ENCODE measurements at places on chromosomes 1 and 21. TPM values are rescaled to one million over a fixed set of nuclear protein-coding genes. Genes with fewer than 3 reads are reported as not detected.

DNA sequence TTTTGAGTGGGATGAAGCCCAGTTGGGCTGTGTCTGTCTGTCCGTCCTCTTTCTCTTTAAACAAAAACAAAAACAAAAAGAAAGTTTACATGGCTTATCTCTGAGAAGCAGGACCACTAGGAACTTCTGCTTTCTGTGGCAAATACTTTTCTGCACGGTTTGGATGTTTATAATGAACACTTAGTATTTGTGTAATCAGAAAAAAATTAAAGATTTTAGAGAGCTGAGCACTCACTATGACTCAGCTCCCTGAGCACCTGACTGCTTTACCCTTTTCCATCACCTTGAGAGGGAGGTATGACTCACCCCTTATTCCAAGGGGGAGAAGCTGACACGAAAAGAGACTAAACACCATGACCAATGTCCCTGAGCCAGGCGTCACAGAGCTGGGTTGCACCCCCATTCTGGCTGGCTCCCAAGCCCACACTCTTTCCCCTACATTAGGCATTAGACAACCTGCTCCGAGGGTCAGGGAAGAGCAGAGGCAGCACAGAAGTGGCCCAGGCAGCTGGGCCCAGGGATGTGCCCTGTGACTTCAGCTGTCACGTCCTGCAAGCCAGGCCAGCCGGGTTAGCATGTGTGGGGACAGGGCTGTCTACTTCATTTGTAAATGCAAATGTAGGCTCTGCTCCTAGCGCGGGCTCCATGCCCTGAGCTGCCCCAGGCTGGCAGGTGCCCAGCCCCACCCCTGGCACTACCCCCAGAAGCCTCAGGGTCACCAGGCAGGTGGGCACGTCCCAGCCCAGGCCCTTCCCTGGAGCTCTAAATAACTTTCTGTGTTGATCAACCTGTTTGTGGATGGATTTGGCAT is 30.4 kb downstream of the RAP1GAP start:
- no peak for DNase-seq

The CD1B gene
- not detected for polyA plus RNA-seq

DNA sequence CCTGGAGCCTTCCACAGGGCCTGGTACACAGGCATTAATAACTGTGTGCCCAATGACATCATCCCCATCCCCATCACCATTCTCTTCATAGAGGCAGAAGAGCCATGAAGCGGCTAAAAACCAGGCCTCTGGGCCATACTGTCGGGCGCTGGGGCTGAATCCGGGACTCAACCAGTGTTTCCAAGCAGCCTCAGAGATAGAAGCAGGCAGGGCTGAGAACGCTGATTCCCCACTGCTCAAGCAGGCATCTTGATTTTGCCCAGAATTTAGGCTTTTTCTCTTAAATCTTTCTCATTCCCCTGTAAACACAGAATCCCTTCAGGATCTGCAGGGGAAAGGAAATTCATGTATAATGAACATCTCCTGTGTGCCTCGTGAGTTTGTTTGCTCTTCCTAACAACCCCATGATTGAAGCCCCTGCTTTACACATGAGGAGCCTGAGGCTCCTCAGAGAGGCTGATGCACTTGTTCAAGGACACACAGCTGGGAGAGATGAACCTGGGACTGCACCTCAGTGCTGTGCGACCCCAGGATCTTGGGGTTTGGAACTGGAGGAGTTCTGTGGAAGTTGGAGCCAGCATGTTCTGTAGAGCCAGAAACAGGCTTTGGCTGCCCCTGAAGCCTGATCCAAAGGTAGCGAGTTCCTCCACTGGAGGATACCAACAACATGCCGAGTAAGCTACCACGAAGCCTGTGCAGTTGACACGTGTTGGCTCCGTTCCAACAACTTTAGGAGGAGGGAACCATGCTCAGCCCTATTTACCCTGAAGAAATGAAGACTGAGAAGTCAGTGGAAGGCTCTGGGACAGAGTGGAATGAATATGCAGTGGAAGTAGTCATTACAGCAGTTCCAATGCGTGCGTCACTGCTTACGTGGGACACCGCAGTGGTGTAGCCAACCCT is 55.5 kb downstream of the EDN2 start:
- DNase-seq = no peak

DNA sequence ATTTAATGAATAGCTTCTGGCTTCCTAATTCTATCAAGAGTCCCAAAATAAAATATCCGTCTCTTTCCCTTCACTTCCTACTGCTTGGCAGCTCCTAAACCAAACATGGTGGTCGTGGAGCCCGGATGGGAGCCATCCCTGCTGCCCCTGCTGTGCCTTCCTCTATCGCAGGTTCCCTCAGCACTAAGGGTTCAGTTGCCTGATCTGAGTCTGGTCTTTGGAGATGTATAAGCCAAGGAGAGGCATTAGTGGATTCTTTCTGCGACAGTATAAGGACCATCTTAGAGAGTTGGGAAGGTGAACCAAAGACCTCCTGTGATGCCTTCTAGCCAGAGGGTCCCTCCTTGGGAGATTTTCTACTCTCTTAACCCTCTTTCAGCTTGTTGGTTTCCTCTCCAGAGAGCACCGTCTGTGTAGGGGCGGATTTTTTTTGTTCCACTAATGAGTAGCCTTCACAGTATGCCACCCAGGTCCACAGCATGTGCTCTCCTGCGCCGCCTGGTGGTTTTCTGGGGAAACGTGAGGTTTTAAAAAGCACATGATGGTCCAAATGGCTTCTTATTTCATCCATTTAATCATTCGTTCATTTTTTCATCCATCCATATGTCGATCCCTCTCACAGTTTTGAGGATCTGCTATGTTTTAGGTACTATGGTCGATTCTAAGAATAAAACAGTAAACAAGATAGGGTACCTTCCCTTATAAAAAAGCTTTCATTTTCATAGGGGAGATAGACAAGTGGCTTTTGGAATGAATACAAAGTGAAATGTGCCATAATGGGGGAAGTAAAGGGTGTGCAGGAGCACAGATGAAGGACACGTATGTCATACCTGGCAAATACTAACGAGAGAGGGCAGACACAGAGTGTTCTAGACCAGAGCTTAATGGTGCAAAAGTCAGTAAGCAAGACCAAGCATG is 71.0 kb downstream of the NFASC start:
- DNase-seq = peak; percentile 61

DNA sequence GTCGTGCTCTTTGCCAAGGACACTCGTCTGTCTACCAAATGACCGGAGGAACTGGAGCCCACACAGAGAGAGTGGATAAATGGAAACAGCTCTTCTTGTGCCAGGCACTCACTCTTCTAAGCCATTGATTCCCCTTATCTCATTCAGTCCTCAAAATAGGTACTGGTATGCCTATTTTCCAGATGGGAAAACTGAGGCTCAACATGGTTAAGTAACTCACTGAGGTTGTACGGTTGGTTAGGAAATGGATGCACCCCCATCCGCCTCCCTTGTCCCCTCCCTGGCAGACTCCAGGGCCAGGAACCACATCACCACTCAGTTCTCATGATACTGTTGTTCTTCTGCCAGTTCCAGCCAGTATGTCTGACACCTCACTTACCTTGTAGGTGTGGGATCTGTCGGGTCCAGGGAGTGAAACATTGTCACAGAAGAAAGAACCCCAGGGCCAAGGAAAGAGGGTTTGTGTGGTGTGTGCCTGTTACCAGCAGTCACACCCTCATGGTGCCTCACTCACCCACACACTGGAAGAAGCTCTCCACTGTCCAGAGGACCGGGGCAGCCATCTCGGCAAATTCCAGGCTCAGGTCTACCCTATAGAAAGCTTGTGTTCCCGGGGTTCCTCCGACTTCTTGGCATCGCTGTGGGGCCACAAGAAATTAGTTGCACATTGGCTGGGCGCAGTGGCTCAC is 58.8 kb upstream of the TARDBP start:
- no peak for DNase-seq

GRCh38 chr1:21592086-21592865 is 76.9 kb downstream of the RAP1GAP start:
- no peak for DNase-seq

- DNase-seq = no peak
These were observed 1.9 kb upstream of the ID3 start for GRCh38 chr1:23561076-23561812.

DNA sequence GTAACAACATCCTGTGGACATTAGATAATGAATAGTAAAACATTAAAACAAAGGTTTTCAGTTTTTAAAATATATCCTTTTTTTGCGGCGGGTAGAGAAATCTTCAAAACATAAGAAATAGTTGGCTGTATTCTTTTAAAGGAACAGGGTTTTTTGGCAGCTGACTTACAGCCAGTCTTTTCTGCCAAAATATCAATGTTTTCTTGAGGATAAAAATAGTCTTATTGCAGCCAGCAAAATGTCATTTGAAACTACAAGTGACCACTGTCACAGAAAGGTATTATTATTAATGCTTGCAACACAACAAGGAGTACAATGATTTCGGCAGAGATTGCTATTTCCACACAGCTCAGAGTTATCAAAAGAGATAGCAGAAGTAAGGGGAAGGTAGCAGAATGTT is 21.4 kb downstream of the OLFM3 start:
- no peak for DNase-seq

The CD48 gene
- polyA plus RNA-seq = 1.5 TPM

DNA sequence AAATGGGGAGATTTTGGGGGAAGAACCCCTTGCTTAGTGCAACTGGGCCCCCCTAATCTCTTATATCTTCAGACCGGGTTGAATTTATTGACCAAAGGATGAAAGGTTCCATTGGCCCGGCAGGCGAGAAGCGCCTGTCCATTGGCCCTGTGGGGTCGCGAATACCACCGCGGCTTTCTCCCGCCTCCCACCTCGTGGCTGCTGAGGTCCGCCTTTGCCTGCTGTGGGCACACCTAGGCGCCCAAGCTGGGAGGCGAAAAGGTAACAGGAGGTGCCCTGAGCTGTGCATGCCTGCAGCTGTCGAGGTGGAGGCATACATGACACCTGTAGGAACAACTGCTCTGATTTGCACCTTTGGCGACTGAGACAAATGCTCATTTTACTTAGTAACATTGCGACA is 21.1 kb upstream of the FLG2 start:
- no peak for DNase-seq

The CFHR4 gene
- not detected for polyA plus RNA-seq

- no peak for DNase-seq
These were observed 97.1 kb downstream of the MACF1 start for GRCh38 chr1:39301606-39302005.

DNA sequence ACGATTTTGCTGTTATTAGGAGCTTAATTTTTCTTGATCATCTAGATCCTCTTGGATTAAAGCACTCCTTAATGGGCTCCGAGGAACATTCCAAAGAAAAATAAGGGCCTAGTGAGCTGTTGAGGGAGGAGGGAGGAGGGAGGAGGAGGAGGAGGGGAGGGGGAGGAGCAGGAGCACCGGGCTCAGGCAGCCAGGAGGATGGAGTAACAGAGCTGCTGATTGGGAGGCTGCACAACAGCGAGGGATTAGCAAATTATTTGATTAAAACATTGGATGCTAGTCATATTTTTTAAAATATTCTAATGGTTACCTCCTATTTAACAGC is 302.1 kb upstream of the RRP15 start:
- DNase-seq = no peak

GRCh38 chr1:28354121-28354520 is 15.4 kb upstream of the PHACTR4 start:
- DNase-seq = no peak

GRCh38 chr1:82177192-82177591 is 376.5 kb downstream of the ADGRL2 start:
- DNase-seq = no peak

The KDM1A gene
- 132 TPM for polyA plus RNA-seq

GRCh38 chr1:85240174-85240601 is 19.3 kb downstream of the C1orf52 start:
- DNase-seq = no peak

The GREM2 gene
- 0.85 TPM for polyA plus RNA-seq

DNA sequence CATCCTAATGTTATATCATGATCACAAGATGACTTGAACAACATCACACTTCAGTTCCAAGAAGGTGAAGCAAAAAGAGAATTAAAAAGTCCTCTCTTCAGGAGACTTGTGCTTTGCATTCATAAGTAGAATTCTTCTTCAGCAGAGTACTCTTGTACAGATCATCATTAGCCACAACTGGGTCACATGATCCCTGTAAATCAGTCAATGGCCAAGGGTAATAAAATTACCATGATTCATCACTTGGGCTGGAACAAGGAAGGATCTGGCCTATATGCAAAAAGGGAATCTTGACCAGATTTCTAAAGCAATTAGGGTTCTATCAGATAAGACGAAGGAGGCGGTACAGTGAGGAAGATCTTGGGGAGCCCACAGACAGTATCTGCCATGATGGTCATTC is 458.0 kb upstream of the DEPDC1 start:
- DNase-seq = no peak

- DNase-seq = peak; percentile 39
These were observed 397.9 kb downstream of the HHAT start for GRCh38 chr1:210726621-210727020.

The CTTNBP2NL gene
- 36.9 TPM for polyA plus RNA-seq

The TRIM58 gene
- polyA plus RNA-seq = 1.7 TPM

DNA sequence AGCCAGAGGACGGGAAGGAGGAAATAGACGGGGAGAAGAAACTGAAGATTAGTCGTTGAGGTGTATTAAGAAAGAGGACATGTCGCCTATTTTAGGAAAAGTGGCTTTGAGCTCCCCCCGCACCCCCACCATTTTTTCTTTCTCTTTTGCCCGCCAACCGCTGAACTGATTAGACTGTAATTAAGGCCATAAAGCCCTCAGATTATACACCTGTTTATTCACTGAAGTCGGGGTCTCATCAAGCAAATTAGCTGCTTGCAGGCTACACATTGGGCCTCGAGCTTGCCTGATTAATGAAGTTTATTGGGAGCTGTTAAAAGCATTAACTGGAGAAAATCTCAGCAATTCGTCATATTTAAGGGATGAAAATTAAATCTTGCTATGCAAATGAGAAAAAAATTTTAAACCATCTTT is 119.4 kb upstream of the RRP15 start:
- DNase-seq = no peak

DNA sequence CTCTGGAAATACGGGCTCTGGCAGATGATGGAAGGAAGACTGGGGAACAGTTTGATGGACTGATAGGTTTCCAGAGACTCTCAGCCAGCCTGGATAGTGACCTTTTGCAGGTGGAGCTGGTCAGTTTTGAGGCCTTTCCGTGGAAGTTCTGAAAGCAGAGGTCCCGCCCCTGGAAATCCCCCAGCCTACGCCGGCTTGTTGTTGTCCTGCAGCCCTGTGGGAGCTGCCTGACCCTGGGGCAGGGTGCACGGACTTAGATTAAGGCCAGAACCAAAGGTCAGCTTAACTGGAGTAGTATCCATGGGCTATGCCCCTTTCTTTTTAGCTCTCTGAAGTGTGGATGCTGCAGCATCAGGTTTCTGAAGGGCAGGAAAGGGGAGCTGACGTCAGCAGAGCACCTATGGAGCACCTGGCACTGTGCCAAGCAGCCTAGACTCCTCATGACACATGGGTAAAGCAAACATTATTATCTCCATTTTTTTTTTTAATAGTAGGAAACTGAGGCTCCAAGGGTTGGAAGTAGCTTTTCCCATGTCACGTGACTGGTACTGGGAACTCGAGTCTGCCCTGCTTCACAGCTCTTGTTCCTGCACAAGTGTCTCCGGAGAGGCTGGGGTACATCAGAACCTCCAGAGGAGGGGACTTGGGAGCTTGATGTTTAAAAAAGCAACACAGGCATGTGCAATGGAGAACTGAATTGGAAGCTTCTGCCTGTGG is 38.5 kb downstream of the IER5 start:
- DNase-seq = no peak

The SIK1 gene
- 2.6 TPM for polyA plus RNA-seq

The GBP4 gene
- polyA plus RNA-seq = 8.0 TPM

GRCh38 chr1:152743371-152744145 is 14.3 kb upstream of the KPRP start:
- no peak for DNase-seq

GRCh38 chr1:30756545-30757351 is 826 bp downstream of the LAPTM5 start:
- DNase-seq = no peak

Measured in left renal cortex interstitium (tissue), 4 donors.